Right ventricle myocardium inferior (tissue), 1 donor: ENCODE measurements at places on chromosomes 13 and 19. TPM values are rescaled to one million over a fixed set of nuclear protein-coding genes. Genes with fewer than 3 reads are reported as not detected.

- no peak for DNase-seq
Observed at GRCh38 chr19:19628501-19629134, 598 bp upstream of the LPAR2 start.

DNA sequence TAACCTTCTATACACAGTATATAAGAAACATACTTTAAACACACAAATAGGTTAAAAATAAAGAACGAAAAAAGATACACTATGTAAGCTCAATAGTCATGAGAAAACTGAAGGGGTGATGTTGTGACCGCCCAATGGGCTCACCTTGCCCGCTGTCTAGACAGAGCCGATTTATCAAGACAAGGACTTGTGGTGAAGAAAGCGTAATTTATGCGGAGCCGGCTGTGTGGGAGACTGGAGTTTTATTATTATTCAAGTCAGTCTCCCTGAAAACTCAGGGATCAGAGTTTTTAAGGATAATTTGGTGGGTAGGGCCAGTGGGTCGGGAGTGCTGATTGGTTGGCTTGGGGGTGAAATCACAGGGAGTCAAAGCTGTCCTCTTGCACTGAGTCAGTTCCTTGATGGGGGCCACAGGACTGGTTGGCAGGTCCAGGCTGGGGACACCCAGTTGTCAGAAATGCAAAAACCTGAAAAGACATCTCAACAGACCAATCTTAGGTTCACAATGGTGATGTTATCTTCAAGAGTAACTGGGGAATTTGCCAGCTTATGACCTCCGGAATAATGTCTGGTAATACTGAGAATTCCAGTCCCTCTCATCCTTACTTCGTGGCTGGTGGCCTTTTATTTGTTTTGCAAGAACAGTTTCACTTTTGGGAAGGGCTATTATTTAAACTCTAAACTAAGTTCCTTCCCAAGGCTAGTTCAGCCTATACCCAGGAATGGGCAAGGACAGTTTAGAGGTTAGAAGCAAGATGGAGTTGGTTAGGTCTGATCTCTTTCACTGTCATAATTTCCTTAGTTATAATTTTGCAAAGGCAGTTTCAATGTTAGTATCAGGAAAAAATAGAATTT, 96.6 kb downstream of the UBL3 start:
- peak; percentile 30 for DNase-seq

DNA sequence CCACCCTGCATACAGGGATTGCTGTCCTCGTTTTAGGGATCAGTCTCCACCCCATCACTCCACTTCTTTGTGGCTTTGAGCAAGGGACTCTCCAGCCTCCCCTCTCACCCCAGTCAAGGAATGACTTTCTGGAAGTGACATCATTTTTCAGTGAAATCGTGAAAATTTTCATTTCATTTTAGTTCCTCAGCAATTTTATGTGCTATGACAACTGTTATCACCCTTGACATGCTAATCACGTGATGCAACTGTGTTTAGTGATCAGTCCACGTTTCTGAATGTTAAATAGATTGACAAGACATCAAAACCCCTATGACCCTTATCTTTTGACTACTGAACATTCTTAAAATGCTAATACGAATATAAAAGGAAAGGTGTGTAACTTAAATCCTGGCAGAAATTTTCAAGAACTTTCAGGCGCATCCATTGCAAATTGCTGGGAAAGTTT, 8.0 kb downstream of the C19orf81 start:
- DNase-seq, result no peak

DNA sequence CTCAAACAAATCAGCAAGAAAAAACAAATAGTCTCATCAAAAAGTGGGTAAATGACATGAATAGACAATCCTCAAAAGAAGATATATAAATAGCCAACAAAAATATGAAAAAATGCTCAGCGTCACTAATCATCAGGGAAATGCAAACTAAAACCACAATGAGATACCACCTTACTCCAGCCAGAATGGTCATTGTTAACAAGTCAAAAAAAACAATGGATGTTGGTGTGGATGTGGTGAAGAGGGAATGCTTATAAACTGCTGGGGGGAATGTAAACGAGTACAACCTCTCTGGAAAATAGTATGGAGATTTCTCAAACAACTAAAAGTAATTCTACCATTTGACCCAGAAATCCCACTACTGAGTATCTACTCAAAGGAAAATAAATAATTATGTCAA, 239.2 kb upstream of the RFC3 start:
- DNase-seq, result no peak

The ZNF155 gene
- total RNA-seq, result 7.6 TPM
